ENCODE measurements at places on chromosomes 5 and 9.

DNA sequence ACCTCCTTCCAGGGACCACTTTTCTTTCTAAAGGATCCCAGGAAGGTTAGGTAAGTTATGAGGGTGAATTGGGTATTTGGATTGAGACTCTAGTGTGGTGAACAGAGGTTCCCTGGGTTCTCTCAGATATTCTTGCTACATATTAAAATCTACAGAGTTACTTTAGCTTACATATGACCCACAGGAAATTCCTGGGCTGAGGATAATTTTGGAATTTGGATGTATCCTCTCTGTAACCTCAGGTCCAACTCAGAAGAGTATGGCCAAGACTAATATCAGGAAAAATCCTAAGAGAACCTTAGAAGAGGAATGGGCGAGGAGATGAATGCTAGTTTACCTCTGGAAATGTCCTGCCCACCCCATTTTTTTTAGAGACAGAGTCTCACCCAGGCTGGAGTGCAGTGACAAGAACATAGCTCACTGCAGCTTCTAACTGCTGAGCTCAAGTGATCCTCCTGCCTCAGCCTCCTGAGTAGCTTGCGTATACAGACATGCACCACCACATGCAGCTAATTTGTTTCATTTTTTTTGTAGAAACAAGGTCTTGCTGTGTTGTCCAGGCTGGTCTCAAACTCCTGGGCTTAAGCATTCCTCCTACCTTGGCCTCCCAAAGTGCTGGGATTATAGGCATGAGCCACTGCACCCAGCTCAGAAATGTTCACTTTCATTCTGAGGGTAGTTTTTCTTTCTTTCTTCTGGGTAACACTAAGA, 196.4 kb downstream of the ARHGEF28 start:
- DNase-seq: no peak

GRCh38 chr5:171857489-171857876, 71.9 kb downstream of the SMIM23 start:
- DNase-seq: no peak

- no peak for DNase-seq
These were observed 260.6 kb upstream of the ANKRD55 start for GRCh38 chr5:56493766-56494165.

GRCh38 chr9:133803028-133803585, 65.0 kb upstream of the SARDH start:
- DNase-seq: no peak

GRCh38 chr5:113281194-113281593, 153.6 kb downstream of the TSSK1B start:
- no peak for DNase-seq

DNA sequence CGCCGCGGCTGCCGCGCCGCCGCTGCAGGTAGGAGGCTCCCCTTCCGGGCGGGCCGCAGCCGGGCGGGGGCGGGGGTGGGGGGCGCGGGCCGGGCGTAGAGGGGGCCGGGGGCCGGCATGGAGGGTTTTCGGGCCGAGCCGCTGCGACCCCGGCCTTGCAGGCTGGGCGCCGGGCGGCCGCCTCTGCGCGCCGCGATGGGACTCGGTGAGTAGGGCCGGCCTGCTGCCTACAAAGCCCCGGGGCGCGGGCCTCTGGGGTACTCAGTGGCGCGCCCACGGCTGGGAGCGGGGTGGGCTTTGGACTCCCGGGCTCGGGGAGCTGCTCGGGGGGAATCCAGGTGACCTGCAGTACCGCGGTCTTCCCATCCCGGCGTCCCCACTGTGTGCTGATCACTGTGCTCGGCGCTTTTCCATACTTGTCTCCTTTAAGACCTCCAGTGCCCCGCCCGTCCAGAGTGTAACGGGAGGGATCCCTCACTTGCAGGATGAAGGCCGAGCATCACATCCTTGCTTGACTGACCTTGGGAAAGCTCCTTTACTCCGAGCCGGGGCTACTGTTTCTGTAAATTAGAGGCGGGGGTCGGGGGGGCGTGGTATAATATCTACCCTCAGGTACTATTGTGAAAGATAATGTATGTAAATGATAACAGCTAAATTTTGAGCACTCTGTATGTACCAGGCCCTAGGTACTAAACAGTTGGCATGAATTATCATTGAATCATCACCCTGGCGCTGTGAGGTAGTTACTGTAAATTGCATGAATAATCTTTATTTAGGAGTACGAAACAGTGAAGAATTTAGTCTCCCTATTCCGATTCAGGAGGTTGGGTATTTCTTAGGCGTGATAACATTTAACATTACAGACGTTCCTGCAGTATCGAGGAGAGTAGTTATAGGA, 672 bp downstream of the MSANTD3 start:
- peak; percentile 70 for DNase-seq

DNA sequence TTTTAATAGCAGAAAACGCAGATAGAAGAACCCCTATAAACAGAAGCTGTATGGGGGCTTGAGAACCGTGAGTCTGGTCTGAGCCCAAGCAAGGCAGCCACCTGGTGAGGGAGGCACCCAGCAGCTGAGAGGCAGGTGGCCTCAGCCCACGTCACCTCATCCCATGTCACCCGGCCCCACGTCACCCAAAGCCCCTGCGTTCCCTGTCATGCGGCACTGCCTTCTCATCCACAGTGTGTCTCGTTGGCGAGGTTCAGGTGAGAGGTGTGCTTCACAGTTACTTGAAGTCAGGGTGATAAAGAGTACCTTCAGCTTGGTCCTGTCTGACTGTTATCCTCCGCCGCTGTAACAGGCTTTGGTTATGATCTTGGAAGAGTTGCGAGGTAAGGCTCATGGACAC, 80.6 kb upstream of the IRX4 start:
- no peak for DNase-seq

- no peak for DNase-seq
These were observed 33.4 kb upstream of the GLIS3 start for GRCh38 chr9:4333231-4333740.

DNA sequence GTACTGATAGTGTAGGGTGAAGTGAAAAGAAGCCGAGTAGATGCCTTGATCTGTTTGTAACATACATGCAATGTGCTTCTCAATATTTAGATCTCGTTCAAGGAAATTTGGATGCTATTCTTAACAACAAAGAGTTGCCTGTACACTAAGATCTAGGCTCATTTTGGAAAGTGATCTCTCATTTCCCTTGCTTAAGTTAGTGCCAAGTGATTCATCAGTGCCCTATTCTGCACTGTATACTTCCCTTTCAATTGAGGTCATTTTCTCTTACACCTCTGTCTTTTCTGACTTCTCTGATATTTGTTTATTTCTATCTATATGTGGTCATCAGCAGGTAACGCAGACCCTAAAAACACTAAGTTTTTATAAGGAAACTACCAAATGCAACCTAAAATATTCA, 528.6 kb upstream of the PTPRD start:
- DNase-seq: no peak

DNA sequence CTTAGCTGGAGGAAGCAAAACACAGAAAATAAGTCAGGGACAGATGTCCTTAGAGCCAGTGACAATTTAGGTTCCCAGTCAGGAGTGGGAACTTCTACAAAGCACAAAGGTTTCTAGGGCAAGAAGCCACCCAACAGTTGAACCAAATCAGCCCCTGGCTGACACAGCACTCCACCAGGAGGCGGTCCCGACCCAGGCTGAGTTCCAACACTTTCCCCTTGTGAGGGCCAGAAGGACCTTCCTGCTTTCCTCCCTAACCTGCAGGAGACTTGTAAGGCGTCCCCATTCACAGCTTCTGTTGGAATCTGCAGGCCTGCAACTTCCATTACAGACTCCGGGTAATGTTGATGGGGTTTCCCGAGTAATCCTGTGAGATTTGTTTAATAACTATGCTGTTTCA, 416.4 kb upstream of the IRX1 start:
- no peak for DNase-seq

- DNase-seq: no peak
These were observed 183.8 kb downstream of the CDH12 start for GRCh38 chr5:22669345-22669744.

- DNase-seq: peak; percentile 56
These were observed 118.4 kb upstream of the DPYSL3 start for GRCh38 chr5:147628058-147628895.

GRCh38 chr9:70060883-70061507, 17.3 kb downstream of the MAMDC2 start:
- DNase-seq: no peak

DNA sequence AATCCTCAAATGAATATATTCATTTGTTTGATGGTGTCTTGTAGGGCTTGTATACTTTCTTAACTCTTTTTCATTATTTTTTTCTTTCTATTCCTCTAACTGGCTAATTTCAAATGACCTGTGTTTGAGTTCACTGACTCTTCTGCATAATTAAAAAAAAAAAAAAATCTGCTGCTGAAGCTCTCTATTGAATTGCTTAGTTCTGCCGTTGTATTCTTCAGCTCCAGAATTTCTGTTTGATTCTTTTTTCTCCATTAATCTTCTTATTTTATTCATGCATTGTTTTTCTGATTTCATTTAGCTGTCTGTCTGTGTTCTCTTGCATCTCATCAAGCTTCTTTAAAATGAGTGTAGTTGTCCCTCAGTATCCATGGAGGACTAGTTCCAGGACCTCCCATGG, 244.6 kb downstream of the ROR2 start:
- DNase-seq: no peak

- DNase-seq: no peak
These were observed 41.9 kb upstream of the FUBP3 start for GRCh38 chr9:130537346-130538050.

DNA sequence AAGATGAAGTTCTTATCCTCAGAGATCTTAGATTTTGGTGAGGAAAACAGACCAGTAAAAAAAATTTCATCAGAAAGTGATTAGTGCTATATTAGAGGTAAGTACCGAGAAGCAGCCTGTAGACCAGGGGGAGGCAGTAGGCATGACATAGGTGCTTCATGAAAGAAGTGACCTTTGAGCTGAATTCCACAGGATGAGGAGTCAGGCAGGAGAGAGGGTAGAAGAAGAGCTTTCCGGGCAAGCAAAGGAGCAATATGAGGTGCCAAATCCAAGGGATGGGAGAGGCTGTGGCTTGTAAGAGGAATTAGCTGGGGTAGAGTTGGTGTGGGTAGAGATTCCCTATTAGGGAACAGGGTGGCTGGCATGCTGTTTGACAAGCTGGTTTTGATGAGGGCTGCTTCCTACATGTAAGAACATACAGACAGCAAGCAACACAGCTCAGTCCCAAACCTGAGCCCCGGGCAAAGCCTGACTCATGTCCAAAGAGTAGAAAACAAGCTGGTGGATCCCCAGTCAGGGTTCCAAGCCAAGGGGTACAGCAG, 48.4 kb upstream of the PWWP2A start:
- no peak for DNase-seq

DNA sequence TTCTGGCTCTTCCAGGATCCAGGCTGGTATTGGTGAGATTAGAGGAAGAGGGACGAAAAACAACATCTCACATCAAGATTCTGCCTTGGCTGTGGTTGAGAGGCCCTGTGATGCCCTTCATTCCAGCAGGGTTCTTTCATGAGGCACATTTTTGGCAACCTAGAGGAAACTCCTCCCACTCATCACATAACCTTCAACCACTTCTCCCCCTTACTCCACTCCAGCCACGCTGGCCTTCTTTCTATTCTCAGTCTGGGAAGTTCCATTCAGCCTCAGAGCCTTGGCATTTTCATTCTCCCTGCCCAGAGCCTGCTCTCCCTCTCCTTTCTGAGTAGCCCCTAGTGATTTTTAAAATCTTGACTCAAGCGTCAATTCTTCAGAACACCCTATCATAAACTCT, 337.5 kb downstream of the ZSWIM6 start:
- no peak for DNase-seq

DNA sequence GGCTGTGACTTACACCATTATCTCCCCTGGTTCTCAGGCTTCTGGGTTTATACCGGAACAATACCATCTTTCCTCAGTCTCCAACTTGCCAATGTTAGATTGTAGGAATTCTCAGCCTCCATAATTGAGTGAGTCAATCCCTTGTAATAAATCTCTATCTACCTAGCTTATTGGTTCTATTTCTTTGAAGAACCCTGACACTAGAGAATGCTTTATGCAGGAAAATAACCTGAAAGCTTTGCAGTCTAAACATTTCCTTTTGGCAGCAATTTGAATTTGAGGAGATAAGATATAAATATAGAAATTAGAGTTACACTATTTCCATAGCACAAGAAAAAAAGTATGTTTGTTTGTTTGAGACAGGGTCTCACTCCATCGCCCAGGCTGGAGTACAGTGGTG, 278.1 kb upstream of the CDH18 start:
- DNase-seq: no peak

GRCh38 chr9:105114318-105114717, 130.1 kb upstream of the SLC44A1 start:
- DNase-seq: no peak

DNA sequence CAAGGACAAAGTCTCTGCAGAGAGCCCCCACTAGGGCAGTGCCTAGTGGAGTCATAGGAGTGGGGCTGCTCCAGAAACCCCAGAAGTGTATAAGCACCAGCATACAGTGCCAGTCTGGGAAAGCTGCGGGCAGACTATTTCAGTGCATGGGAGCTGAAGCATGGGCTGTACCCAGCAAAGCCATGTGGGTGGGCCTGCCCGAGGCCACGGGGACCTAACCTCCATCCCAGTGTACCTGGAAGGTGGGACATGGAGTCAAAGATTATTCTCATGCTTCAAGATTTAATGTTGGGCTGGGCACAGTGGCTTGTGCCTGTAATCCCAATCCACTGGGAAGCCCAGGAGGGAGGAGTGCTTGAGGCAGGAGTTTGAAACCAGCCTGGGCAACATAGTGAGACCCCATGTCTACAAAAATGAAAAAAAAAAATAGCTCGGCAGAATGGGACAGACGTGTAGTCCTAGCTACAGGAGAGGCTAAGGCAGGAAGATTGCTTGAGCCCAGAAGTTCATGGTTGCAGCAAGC, 36.7 kb downstream of the PTPDC1 start:
- DNase-seq: no peak

- no peak for DNase-seq
These were observed 188.2 kb upstream of the SLC27A6 start for GRCh38 chr5:128777052-128777451.

DNA sequence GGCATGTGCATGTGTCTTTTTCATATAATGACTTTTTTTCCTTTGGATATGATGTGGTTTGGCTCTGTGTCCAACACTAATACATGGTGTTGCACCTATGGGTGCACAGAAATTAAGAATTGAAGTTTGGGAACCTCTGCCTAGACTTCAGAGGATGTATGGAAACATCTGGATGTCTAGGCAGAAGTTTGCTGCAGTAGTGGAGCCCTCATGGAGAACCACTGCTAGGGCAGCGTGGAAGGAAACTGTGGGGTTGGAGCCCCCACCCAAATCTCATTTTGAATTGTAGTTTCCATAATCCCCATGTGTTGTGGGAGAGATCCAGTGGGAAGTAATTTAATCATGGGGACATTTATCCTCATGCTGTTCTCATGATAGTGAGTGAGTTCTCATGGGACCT, 235.0 kb upstream of the TRPC7 start:
- no peak for DNase-seq

DNA sequence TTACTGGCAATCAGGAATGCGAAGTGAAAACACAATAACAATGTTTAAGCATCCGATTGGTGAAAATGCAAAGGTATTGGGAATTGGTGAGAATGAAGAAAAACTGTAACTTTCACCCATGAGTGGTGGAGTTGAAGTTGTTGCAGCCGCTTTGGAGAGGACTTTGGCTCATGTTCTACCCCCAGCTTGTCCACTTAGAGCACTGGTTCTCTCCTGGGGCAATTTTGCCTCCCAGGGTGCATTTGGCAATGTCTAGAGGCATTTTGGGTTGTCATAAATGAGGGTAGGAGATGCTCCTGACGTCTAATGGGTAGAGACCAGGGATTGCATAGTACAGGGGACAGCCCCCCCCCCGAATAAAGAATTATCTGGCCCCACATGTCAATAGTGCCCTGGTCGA, 46.2 kb downstream of the ANKRD33B start:
- no peak for DNase-seq
